ENCODE measurements at places on chromosomes 16 and 17.

GRCh38 chr16:79278506-79278905 lies 322.0 kb downstream of the MAF start:
- DNase-seq, result peak; percentile 47

DNA sequence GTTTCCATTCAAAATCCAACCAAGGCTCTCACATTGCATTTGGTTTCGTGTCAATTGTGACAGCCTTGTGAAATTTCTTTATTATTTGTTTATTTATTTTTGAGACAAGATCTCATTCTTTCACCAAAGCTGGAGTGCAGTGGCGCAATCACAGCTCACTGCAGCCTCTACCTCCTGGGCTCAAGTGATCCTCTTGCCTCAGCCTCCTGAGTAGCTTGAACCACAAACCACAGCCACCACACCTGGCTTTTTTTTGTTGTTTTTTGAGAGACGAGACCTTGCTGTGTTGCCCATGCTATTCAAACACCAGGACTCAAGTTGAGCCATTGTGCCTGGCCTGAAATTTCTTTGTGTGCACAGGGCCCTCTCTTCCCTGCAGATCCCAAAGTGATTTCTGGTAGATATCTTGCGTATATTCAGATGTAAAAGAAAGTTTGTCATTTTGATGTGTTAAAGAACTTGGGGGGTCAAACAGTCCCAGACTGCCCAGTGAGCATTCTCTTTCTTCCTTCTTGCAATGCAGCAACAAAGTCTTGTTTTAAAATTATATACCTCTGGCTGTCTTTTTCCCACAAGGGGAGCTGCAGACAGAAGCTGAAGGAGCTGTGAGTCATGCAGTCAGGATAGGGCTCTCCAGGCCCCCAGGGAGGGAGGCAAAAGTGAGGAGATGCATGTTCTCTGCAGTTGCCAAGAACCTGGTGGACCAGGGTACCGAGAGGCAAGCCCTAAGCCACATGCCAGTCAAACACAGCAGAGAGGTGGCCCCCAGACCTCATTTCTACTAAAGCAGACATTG lies 15.5 kb upstream of the USP22 start:
- DNase-seq, result no peak

DNA sequence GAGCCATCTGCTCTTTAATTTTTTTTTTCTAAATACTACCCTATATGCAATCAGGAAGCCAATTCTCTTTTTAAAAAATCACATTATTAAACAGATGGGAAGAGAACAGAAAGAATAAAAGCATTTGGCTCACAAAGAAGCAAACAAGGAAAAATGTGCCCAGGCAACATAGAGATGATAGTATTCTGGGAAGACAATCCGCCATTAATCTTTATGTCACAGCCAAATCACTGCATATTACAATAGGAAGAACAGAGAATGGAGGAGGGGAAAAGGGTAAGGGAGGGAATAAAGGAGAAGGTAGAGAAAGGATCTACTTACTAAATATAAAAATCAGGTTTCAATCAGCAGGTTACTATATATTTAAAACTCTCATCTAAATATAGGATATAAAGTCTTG lies 34.3 kb downstream of the STAT5B start:
- no peak for DNase-seq

GRCh38 chr17:13957636-13958035 lies 111.7 kb upstream of the COX10 start:
- no peak for DNase-seq

- no peak for DNase-seq
Observed at GRCh38 chr17:76700617-76701470, 9.9 kb downstream of the MXRA7 start.

GRCh38 chr17:81115749-81116464 lies 49.4 kb upstream of the PVALEF start:
- DNase-seq, result no peak

DNA sequence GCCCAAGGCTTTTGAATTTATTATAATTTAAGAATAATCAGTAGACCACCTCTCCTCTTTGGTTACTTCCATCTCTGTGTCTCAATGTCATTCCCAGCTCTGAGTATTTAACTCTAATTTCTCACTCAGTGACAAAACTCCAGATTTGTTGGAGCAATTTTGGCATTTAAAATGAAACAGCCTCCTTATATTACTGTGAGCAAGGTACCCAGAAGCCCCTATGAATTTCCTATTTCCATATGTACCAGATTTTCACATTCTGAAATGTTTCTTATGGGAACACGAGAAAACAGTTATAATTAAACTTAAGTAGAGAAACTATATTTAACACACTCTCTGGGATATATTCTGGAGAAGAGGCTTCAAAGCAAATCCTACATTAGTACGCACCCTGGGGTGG lies 285.4 kb upstream of the CDH8 start:
- DNase-seq, result no peak

DNA sequence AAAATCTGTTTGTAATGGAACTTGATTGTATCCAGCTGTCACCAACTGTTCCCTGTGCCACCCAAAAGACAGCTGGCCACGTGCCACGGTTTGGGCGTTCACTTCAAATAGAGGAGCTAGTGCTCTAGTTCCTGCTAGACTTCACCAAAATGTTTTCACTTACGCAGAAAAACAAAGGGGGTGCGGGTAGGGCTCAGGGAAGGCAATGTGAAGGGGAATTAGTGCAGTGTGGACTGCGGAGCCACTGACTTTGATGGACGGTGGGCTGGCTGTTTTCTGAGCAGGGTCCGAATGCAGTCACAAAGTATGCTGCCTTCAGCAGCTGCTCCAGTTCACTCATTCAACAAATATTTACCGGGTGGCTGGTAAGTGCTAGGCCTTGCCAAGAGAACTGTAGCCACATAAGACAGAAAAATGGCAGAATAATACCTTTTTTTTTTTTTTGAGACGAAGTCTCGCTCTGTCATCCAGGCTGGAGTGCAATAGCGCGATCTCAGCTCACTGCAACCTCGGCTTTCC lies 7.6 kb upstream of the CYTH1 start:
- no peak for DNase-seq

GRCh38 chr17:9247401-9247938 lies 226.2 kb downstream of the NTN1 start:
- no peak for DNase-seq

DNA sequence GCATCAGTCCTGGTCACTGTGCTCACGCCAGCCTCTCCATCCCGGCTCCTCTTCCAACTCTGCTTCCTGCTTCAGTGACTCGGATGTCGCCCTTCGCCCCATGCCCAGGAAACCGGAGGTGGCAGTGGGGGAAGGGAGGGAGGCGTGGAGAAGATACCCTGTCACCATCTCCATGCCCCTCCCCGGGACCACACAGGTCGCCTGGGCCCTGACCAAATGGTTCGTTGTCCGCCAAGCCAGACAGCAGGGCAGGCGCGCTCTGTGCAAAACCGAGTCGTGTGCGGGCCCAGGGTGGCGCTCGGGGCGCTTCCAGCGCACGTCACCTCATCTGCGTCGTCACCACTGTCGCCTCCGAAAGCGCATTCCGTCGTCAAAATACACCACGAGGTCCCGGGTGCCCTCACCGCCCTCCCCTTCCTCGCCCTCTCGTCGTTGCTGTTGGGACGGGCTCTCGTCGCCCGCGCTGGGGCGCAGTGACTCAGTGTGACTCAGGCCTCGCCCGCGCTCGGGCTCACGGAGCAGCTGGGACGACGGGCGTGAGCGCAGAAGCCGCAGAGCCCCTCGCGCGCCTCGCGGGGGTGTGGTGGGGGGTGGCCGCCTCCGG lies 39.2 kb downstream of the ZNF778 start:
- DNase-seq, result peak; percentile 79

- DNase-seq, result no peak
Observed at GRCh38 chr17:59366773-59367656, 35.6 kb downstream of the YPEL2 start.

DNA sequence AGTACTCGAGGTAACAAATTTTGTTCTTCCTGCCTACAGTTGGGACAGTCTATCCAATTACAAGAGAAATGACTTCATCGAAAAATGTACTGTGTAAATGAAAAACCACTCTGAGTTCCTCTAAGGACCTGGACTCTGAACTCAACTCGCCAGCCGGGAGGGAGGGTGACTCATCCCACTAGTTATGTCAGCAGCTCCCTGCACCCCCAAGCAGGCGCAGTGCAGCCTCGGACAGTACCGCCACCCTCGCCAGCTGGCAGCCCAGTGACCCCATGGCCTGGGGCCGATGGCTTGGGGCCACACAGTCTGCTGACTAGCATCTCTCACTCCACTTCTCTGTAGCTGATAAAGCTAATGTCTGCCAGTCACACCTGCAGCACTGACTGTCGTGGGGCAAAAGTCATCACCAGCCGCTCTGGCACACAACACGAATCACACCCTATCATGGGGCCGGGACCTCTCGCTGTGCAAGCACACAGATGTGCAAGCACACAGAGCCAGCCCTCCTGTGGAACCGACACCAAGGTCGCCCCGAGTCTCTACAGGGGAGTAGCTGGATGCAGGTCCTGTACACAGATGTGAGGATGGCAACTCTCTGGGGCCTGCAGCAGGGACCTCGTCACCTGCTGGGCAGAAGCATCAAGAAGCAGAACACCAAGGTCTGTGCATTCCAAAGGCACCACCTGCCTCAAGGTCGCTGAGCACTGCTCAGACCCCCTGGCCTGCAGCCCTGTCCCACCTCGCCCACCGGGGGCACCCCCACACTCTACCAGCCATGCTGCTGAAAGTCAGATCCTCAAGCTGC lies 5.7 kb downstream of the CSNK1D start:
- peak; percentile 42 for DNase-seq

- DNase-seq, result no peak
Observed at GRCh38 chr16:57471852-57472664, 9.6 kb downstream of the POLR2C start.

- no peak for DNase-seq
Observed at GRCh38 chr17:57665128-57665527, 80.0 kb downstream of the CCDC182 start.

GRCh38 chr16:3645504-3646347 lies 8.8 kb upstream of the DNASE1 start:
- no peak for DNase-seq

GRCh38 chr16:608019-608418 lies 18.2 kb downstream of the RAB40C start:
- peak; percentile 27 for DNase-seq

DNA sequence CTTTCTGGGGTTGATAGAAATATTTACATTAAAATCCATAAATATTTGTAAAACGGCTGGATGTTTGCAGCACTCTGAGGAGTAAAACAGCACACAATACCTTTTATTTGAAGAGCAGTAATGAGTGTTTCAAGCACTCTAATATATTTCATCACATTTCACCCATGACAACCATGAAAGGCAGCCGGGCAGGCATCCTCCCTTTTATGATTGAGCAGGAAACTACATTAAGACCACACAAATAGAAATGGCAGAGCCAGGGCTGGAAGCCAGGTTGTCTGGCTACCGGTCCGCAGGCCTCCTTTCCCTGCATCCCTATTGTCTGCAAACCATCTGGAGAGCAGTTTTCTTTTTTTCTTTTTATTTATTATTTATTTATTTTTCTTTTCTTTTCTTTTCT lies 23.1 kb upstream of the GPRC5C start:
- no peak for DNase-seq

DNA sequence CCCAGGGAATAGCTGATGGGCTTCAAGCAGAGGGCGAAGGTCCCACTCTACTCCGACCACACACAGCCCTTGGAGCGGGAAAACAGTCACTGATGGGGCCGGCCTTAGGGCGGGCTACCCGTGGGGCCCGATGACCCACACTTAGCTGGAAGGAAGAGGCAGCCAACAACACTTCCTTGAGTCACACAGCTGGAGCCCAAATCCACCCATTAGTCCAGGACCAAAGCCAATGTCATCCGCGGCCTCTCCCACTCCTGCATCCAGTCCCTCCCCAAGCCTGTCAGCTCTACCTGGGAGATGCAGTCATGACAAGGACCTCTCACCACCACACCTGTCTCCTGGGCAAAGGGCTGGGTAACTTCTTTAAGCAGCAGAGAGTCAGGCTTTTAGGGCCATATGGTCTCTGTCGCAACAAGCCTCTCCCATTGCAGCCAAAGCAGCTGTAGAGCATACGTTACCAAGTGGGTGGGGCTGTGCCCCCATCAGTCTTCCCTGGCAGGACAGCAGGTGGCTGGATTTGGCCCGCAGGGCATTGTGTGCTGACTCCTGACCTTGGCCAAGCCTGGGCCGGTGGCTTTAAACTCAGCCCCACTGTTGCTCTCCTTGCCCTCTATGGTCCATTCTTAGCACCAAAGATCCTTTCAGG lies 110.7 kb downstream of the SOCS1 start:
- DNase-seq, result no peak

GRCh38 chr16:2341456-2342447 lies 1.2 kb upstream of the ABCA3 start:
- peak; percentile 10 for DNase-seq

Measured in stimulated activated CD4-positive, alpha-beta T cell treated with anti-CD3 and anti-CD28 coated beads, Interleukin-12 subunit alpha, Interleukin-12 subunit beta, amount 100 ng/mL, for 4 hours (primary cell).